Tongue (tissue), 3 donors: ENCODE measurements at places on chromosomes 11 and 22. TPM values are rescaled to one million over a fixed set of nuclear protein-coding genes. Genes with fewer than 3 reads are reported as not detected.

OR51L1 gene
- total RNA-seq: not detected

GRCh38 chr22:49530671-49531367 lies 296.9 kb downstream of the BRD1 start:
- no peak for DNase-seq

DNA sequence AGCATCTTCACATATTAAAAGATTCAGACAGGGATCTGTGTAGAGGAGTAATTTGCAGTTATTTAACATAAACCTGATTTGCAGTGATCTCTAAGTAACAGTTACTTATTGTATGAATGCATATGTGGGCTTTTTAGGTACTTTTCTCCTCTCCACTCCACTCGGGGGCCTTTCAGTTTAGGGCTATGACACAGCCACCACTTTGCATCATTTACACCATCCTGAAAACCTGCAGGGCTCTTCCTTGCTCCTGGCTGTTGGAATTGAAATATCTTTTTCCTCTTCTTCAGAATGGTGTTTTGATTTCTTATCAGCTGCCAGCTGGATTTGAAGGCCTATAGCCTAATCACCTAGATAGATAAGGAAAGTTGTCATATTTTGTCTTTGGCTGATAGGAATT lies 580.8 kb downstream of the NELL1 start:
- DNase-seq: no peak

DNA sequence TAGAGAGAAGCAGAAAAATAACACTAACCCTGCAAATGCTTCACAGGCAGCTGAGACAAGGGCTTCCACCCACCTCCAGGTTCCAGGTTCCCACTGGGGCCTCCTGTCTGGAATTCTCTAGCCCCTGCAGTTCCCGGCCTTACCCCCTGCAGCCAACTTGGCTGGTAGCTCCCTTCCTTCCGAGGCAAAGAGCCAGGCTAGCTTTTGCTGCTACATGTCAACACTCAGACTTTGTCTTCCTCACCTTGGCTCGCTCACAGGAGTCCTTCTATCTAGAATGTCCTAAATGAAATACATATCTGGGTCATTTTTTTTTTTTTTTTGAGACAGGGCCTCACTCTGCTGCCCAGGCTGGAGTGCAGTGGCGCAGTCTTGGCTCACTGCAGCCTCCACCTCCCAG lies 9.9 kb upstream of the TTLL1 start:
- DNase-seq: no peak

SLC22A9 gene
- total RNA-seq: not detected
